SK-N-MC (cell line): ENCODE measurements at places on chromosomes 16 and 17.

DNA sequence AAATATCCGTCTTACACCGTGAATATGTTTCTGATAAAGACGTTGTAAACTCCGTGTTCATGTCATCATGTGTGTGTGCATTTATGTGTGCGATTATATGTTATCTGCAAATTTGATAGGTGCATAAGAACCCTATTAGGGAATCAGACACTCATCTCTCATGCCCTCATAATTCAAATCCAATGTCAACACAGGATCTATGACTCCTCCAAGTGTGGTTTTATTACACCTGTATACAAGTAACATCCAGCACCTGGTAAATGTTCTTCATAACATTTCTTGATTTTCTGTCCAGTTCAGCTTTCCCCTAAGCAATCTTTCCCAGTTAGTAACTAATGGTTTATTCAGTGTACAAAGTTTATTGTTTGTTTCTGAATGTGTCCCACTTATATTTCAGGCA lies 681.9 kb downstream of the CDH11 start:
- no peak for DNase-seq

DNA sequence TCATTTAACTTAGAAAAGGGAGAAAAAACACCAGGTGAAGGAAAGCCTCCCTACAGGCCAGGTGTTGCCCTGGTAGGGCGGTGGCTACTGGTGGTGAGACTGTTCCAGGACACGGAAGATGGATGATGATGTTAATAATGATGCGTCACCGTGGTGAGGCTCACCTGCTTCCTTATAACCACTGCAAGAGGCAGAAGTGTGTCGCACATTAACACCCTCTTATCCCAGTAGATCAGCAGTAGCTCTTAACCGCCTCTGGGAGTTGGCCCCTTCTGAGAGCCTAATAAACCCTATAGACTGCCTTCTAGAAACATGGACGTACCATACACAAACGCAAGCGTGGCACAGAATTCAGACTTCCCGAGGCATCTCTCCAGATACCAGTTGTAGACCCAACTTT lies 7.8 kb downstream of the BFAR start:
- no peak for DNase-seq

GRCh38 chr17:73390851-73391250 lies 79.0 kb upstream of the CDC42EP4 start:
- DNase-seq, result no peak

DNA sequence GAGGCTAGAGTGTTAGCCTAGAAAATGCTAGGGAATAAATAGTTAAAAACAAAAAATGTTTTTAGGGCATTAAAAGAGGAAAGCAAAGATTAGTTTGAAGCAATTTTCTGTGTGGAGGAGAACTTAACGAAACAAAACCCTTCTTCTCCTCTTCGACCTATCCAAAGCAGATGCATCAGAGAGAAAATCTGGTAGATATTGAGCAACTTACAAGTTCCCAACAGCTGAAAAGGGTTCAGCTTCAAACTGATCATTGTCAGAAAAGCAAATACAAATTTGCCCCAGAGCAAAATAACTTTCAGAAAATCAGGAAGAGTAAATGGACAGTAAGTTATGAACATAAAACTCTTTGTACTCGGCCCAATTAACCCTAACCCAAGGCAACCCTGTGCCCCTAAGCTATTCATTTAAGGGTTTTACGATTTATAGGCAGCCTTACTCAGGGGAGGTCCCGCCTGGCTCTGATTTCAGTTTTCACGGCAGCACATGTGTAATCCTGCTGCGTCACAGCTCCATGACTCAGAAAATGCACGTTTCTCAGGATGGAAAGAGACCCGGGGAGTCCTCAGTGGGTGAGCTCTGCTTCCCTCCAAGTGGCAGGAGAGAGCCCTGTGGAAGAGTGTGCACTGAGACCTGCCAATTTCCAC lies 405.7 kb upstream of the SALL1 start:
- no peak for DNase-seq

- DNase-seq, result no peak
Observed at GRCh38 chr17:76687298-76688164, 23.2 kb downstream of the MXRA7 start.

- no peak for DNase-seq
Observed at GRCh38 chr16:31476303-31477219, 4.6 kb downstream of the TGFB1I1 start.

GRCh38 chr16:70715055-70715858 lies 29.4 kb upstream of the MTSS2 start:
- no peak for DNase-seq

DNA sequence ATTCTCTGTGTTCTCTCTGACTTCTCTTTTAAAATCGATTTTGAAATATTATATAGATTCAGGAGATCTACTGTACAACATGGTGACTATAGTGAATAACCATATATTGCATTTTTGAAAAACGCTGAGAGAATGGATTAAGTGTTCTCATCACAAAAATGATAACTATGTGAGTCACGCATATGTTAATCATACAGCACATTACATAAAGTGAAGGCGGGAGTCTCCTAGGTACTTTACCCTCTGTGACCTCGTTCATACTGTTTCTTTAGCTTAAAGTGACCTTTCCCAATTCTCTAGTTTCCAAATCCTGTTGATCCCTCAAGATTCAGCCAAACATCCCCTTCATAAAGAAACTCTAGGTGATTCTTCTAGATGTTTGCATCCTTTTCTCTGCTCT lies 3.1 kb upstream of the KRTAP3-2 start:
- DNase-seq, result no peak

- no peak for DNase-seq
Observed at GRCh38 chr16:28891964-28892890, 13.9 kb downstream of the ATP2A1 start.

- no peak for DNase-seq
Observed at GRCh38 chr16:75566758-75567255, 628 bp downstream of the GABARAPL2 start.

DNA sequence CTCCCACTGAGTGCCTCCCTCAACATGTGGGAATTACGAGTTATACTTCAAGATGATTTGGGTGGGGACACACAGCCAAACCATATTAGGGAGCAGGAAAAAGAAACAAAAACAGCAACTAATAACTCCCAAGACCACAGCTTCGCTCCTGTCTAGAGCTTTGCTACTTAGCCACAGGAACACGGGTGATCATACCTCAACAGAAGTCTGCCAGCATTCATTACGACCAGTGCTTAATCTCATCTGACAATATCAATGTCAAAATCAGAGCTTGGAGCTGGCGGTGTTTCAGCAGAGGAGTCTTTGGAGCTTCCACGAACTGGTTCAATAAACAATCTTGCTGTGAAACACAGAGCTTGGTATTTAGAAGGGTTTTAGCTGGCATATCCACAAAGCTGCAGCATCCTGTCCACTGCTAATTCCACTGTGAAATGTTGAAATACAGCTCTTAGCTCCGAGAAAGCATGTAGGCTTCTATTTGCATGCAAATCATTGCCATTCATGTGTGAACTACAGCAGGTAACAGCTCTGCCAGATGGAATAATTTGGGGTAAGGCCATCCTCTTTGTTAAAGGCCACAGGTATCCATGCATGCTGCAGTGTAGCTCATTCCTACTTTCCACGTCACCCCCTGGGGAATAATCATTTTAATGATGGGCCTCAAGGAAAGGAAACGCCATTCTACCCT lies 128.4 kb upstream of the GOT2 start:
- DNase-seq, result no peak

- DNase-seq, result no peak
Observed at GRCh38 chr17:21368545-21369246, 7.5 kb upstream of the KCNJ12 start.

DNA sequence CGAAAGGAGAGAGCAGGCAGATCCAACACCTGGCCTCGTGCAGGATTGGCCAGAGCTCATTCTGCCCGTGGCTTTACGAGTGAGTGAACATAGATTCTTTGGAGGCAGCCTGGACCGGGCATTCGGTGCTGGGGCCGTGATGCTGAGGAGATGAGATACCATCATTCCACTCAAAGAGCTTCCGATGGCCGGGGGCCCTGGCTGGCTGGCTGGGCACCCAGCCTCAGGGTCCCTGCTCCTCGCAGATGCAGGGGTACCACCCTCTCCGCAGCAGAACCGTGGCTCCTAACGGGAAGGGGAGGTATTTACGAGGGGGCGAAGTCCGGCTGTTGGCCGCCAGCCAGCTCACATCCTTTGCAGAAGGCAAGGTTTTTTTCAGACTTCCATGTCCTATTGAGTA lies 66.1 kb upstream of the FOXF1 start:
- no peak for DNase-seq

GRCh38 chr16:24778671-24779070 lies 49.2 kb downstream of the TNRC6A start:
- no peak for DNase-seq

- DNase-seq, result no peak
Observed at GRCh38 chr17:55585629-55586028, 74.4 kb upstream of the SMIM36 start.

DNA sequence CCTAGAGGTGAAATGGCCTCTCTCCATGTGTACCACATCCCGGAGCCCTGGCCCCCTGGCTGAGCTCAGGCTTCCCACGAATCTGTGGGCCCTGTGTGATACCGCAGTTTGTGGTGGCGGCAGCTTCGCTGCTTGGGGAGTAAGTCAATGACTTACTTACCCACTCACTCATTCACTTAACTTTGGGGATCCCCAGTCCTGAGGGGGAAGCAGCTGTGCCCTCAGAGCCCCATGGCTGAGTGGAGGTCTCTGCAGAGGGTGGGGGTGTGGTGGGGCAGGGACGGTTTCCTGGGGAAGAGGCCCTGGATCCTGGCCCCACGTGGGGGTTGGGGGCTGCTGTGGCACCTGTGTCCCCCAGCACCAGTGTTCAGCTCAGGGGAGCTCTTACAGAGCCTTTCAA lies 13.2 kb downstream of the KCNJ12 start:
- DNase-seq, result no peak

DNA sequence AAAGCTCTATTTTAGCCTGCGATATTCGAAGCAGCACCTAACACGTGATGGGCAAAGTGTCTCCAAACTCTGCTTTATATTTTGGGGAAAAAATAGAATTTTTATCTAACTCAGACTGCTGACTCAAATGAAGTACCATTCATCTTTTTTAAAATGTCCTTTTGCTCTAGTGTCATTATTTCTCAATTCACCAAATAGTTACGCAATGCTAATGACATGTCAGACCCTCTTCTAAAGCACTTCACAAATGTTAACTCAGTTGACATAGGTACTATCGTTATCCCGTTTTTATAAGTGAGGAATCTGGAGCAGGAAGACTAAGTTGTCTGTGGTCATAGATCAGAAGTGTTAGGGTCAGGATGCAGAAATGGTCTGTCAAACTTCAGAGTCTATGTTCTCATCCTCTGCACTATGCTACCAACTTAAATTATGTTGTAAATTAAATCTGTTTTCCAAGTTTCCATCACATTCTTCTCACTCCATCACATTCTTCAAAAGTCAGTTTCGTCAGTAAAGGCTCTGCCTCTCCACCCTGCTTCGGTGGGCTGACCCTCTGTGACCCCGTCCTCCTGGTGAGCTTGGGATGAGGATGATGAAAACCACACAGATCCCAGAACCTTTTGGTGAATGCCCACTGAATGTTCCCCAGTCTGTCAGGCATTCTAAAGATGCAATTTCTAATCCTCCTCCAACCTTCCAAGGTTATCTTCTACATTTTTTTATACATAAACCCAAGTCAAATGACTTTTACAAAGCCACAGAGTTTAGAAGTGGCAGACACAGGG lies 102.8 kb downstream of the ADAMTS18 start:
- DNase-seq, result no peak

DNA sequence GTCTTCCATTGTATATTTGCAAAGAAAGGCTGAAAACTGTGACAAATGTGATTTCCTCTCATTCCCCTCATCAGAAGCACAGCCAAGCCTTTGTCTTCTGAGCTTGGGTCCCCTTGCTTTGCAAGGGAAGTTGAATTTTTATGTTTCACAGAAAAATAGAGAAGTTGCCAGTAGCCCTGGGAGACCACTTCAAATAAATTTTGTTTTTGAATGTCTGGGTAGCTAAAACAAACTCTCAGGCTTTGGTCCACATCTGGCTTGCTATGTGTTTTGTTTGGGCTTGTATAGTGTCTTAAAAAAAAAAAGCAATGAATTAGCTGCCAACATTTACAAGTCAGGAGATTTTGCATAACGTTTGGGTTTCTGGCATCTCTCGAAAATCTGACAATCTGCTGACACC lies 24.1 kb downstream of the PIK3R6 start:
- no peak for DNase-seq

- DNase-seq, result no peak
Observed at GRCh38 chr17:2433696-2434095, 32.8 kb upstream of the MNT start.

GRCh38 chr17:75909051-75909811 lies 4.5 kb upstream of the MRPL38 start:
- no peak for DNase-seq

- DNase-seq, result no peak
Observed at GRCh38 chr17:66290101-66290722, 12.2 kb upstream of the PRKCA start.

DNA sequence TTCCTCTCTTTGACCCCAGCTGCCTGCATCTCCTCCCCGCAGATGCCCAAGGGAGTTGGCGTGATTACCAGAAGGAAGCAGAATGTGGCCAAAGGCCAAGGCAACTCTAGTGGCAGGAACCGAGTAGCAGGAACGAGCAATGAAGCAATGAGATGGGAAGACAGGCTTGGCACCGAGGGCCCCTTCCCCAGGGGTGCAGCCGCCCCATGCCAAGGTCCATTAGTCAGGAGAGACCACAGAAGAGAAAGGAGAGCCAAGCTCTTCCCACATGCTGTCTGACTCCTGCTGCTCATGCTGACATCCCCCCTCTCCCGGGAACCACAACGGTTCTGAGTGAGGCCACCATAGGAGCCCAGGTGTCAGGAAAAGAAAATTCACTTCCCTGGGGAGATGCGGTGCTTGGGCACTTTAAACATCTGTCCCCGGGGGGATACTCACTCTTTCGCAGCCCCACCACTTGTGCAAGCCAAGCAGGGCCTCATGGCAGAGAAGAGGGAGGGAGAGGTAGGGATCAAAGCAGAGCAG lies 67.4 kb downstream of the MYO18A start:
- DNase-seq, result no peak

DNA sequence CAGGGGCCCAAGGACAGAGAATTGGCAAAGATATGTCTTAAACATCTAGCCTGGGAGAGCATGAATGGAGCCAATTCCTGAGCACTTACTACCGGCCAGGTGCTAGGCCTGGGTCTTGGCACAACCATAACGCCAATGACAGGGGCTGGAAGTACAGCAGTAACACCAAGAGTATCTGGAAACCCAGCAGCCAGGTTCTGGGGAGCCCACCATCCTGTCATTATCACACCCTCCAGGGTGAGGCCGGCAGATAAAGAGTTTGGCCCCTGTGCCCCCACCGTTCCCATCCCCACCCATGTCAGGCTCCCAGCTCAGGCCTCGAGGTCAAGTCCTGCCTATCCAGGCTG lies 508 bp upstream of the TMC8 start:
- DNase-seq, result no peak

DNA sequence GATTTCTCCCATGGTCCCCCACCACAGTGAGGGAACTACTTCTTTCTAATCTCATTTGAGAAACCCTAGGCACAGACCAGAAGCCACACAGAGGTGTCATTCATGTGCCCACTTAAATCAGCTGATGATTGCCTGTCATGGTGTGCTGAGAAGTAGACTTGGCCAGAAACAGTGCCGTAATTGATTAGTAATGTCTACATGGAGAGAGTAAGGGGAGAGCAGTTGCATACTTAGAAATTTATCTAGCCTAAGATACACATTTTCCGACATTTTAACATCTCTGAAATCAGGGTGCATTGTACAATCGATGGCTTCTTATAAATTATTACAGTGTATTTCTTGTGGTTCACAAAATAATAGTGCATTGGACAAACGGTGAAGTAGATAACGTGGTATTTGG lies 271.8 kb downstream of the IRF8 start:
- no peak for DNase-seq

GRCh38 chr16:3214904-3215600 lies 19.9 kb downstream of the ZNF200 start:
- DNase-seq, result no peak
